HepG2 (cell line): ENCODE measurements at places on chromosomes 7 and 10.

GRCh38 chr7:7563813-7564212 lies 2.9 kb upstream of the MIOS start:
- no peak for DNase-seq

DNA sequence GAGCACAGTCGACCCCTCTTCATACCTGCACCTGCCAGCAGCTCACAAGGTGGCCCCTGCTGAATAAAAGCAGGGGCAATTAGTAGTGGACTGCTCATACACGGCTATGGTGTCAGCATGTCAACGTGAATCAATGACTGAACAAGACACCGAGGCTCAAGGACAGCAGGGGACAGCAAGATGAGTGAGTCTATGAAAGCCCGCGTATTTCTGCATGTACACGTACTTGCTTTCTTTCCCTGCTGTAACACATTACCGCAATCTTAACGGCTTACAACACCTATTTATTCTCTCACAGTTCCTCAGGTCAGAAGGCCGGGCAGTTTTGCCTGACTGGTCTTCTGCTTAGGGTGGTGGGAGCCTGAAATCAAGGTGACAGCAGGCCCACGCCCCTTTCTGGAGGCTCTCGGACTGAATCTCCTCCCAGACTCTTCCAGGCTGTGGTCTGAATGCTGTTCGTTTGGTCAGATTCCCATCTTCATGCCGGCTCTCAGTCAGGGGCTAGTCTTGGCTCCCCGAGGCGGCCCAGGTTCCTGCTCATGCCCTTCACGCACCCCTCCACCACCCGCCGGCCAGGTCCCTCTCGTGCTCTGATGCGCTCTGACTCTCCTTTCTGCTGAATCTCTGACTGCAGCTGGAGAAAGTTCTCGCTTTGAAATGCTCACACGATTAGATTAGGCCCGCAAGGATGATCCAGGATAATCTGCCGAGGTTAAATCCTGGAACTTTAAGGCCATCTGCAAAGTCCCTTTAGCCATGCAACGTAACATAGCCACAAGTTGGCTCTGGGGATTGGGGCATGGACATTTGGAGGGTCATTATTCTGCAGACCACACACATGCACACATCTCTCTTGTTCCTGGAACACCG lies 7.8 kb upstream of the PPP2R2D start:
- DNase-seq, result no peak

GRCh38 chr10:76091926-76092325 lies 660.5 kb downstream of the LRMDA start:
- DNase-seq, result no peak

DNA sequence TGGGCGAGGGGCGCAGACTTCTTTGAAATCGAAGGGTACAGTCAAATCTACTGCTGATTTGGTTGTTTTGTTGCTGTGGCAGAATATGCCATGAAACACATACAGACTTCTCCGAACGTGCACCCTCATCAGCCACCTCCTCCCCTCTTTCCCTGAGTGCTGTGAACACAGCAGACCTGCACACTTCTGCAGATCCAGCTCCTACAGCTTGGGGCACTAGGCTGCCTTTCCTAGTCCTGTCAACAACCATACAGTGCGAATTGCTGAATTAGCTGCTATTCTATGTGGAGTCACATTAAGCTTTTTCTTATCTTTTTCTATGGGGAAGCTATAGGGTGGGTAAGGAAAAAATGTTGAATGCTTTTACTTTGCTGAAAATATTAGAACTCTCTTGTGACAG lies 57.5 kb downstream of the COL17A1 start:
- DNase-seq, result peak; percentile 13

GRCh38 chr7:69953136-69954067 lies 355.1 kb downstream of the AUTS2 start:
- no peak for DNase-seq

GRCh38 chr7:87188930-87189329 lies 30.6 kb downstream of the TMEM243 start:
- DNase-seq, result no peak

DNA sequence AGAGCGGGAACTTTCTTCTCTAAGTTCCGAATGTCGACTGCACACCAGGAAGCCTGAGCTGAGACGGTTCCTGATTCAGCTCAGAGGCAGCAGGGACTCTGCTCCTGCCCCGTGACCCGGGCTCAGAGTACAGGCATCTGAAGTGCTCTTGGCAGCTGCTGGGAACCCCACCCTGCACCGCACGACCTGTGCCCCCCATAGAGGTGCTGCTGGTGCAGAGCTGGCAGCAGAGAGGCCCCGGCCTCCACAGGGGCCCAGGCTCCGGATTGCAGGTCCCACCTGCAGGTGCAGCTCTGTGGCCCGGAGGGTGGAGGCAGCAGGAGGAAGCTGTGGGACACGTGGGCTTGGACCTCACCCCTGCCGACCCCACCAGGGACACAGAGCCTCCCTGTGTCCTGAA lies 39.5 kb upstream of the ADGRA1 start:
- DNase-seq, result no peak

- DNase-seq, result peak; percentile 28
These were observed 132.7 kb downstream of the ELAPOR2 start for GRCh38 chr7:86926732-86927131.

- DNase-seq, result no peak
These were observed 61.0 kb upstream of the FGFR2 start for GRCh38 chr10:121659236-121659635.

DNA sequence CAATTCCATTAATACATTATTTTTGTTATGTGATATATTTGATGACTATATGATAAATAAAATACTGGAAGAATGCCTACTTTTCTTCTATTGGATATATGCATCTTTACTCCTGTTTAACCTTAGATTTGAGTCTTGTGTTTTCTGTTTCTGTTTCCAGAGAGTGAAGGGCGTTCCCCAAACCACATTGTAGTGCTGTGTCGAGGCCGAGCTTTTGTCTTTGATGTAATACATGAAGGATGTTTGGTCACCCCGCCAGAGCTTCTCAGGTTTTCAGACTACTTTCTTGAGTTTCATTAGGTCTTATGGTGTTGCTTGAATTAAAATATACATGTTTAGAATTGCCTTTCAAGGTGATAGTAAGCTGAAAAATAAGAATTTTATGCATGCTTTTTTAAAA lies 23.8 kb downstream of the CROT start:
- DNase-seq, result no peak

GRCh38 chr7:17404006-17404405 lies 105.6 kb downstream of the AHR start:
- peak; percentile 15 for DNase-seq

GRCh38 chr7:149827089-149827981 lies 10.8 kb upstream of the ZNF862 start:
- DNase-seq, result no peak

DNA sequence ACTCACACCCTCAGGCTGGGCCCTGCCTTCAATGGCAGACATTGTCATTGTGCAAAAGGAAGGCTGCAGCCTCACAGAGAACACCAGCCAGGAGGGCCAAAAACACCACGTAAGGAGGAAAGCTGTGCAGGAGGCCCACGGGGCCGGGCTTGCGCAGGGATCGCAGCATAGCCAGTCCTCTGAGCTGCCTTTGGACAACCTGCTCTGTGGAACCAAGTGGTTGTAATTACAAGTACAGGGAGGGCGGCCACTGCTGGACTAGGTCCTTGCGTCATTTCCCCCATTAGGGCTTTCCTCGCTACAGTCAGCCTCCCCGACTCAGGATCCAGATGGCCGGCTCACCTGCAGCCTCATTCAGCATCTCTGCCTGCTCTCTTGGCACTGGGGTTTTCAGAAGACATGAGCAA lies 66.9 kb downstream of the FAM53B start:
- DNase-seq, result no peak

GRCh38 chr7:129514683-129515082 lies 12.4 kb downstream of the SMKR1 start:
- DNase-seq, result no peak

DNA sequence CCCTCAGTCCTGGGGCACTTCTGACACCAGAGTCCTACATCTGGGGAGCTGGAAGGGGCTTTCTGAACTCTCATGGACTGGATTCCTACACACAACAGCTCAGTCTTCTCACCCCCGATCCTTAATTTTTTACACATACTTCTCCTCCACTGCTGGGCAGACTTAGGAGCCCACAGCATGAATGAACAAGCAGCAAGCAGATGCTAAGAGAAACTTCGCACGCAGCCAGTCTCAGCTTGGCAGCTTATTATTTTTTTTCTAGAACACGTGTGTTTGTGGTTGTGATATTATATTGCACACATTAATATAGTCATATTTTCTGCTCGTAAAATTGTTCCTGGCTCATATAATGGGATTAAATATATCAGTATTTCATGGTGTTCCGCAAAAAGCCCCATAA lies 50.9 kb upstream of the LOXL4 start:
- no peak for DNase-seq

GRCh38 chr10:104824380-104825006 lies 183.4 kb downstream of the SORCS3 start:
- DNase-seq, result no peak

DNA sequence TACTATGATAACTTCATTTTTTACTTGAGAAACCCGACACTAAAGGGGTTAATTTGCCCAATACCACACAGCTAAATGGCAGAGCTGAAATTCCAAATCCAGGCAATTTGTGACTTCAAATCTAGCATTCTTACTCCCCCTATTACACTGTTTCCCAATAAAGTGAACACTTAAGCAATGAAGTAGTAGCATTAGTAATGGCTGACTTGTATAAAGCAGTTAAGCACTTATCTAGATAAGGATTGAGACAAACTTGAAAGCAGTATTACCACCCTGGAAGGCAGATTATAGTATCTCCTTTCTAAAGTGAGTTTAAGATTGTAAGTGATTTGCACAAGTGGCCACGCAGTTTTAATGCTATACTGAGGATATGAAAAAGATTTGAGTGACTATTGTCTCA lies 39.3 kb downstream of the WASL start:
- no peak for DNase-seq

GRCh38 chr7:137454767-137455166 lies 111.2 kb upstream of the PTN start:
- DNase-seq, result no peak

DNA sequence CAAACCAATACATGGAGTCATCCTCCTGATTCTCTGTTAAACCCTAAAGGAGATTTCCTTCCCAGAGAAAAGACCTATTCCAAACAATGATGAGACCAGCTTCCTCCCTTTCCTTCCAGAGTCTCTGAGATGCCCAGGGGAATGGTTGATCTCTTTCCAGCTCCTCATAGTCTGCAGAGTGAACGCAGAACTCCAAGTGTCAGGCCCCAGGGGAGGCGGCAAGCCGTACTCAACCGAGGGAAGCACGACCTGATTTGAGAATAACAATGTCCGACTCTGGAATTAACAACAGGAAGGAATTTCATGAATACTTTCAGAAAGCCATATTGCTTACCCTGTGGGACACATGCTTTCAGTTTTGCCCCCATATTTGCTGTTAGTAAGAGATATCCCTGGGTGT lies 241.7 kb upstream of the GLI3 start:
- DNase-seq, result no peak

DNA sequence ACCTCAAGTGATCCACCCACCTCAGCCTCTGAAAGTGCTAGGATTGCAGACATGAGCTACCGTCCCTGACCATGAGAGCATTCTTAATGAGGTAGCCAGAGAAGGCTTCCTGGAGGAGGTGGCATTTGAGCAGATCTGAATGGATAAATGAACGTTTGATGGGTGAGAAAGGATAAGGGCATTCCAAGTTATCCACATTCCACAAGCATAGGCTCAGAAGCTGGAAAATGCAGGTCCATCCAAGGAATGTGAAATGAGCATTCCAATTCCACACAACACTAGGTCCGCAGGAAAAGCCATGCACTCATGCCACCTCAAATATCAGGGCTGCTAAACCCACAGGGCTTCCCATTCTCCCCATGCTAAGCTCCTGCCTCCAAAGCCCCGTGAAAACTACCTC lies 17.0 kb downstream of the TMEM130 start:
- no peak for DNase-seq

GRCh38 chr10:107686095-107686494 lies 521.6 kb upstream of the SORCS1 start:
- DNase-seq, result no peak

- no peak for DNase-seq
These were observed 11.5 kb downstream of the ZMIZ2 start for GRCh38 chr7:44760034-44760580.

DNA sequence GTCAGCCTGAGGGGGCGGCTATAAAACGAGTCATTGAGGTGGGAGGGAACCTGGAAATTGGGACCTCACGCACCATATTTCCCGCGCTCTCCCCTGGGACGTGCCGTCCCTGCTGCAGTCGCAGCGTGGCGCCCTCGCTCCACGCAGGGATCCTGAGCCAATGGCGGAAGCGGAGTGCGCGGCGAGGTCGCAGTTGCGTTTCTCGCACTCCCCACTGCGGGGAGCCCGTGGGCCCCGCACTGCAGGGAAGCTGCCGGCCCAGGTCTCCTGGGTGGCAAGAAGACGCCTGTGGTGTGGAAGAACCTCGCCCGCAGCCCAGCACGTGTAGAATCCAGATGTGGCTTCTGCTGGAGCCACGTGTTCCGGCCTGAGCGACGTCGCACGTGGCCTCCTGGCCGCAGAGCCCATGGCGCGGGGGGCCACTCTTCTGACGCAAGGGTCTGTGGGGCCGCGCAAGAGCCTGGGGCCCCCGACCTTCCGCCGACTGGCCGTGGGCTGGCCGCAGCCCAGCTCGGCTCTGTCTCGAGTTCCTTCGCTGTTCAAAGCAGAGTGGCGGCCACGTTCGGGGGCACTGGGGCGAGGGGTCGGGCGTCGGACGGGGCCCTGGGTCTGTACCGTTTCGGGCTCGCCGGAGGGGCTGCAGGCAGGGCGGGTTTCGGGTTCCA lies 26.4 kb downstream of the HIF1AN start:
- peak; percentile 32 for DNase-seq

DNA sequence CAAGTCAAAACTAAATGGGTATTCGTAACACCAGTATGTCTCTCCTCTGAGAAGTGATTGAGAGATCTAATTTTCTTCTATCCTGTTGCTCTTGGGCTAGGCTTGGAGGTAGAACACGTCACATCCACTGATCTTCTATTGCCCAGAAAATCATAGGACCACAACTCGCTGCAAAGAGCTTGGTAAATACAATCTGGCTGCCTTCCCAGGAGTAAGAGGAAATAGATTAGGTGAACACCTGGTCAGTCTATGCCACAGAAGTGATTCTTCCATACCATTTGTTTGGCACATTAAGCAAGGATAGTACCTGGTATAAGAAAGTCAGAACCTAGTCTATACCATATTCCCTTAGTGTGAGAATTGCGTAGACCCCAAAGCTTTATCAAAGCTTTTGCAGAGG lies 129.3 kb upstream of the PHYHIPL start:
- DNase-seq, result no peak

DNA sequence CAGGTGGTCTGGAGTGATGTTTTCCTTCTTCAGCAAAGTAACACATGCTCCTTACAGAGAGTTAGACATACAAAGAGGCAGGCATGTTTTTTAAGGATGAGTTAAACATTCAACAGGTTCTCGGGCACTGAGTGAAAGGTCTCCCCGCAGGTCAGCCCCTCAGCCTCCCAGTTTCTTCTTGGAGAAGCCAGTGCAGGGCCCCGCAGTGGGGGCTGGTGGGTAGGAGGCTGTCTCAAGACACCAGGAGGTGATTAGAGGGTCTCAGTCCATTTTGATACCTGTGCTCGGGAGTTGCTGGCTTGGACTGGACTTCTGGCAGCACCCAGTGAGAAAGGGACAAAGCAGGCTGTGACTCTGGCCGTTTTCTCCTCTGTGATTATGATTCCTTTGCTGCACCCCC lies 78.6 kb upstream of the ZNF479 start:
- no peak for DNase-seq

- no peak for DNase-seq
These were observed 54.5 kb upstream of the FZD8 start for GRCh38 chr10:35696392-35697287.
